Cortex of kidney (tissue), 1 donor: ENCODE measurements at places on chromosomes 2 and 18.

DNA sequence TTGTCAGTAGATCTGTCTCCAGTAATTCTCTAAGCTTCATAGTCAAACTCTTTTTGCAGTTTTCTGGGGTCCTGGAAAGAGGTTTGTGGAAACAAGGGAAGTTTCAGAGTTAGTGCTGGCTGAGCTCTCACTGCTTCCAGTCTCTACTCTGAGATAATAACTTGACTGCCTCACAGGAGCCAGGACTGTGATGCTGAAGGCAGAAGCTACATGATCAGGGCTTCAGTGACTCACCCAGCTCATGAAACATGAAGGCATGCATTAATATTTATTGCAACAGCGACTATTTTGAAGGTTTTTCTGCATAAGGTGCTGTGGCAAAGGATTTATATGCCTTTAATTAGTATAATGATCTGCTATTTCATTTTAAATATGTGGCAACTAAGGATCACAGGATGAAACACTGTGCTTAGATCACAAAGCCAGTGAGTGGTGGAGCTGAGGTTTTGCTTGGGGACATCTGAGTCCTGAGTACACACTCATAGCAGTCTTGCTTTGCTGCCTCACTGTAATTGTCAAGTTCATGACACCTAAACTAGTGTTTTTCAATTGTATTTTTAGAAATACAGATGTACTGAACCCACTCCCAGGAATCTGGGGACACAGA, 448.4 kb upstream of the GCFC2 start:
- DNase-seq: no peak

DNA sequence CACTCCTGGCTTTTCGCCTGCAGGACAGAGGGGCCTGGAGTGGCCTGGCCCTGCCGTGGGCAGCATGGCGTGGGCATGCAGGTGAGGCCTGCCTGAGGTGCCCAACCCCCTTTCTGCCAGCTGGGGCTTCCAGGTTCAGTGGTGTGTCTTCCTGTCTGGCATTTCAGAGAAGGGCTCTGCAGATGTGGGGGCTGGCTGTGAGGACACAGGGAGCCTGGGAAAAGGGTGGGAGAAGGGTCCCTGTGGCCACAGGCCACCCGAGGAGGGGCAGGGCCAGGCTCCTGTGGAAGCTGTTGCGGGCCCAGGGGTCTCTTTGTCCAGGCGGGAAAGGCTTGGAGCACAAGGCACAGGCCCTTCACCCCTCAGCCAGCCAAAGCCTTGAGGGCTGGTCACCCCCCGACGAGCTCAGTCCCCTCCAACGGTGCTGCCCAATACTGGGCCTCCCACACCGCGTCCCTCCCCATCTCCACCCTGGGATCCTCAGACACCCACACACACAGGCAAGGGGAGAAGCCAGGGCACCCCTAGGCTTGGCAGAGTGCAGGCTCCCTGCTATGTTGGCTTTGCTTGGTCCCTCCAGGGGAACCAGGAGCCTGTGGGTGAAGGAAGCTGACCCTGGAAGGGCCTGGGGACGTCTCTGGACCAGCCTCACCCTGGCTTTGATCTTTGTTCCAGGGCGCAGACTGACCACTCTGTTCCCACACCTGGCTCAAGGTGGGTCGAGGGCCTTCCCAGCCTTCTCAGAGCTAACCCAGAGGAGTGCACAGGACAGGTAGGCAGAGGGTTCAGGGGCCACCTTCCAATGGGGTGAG, 3.7 kb upstream of the AQP12A start:
- DNase-seq: no peak

DNA sequence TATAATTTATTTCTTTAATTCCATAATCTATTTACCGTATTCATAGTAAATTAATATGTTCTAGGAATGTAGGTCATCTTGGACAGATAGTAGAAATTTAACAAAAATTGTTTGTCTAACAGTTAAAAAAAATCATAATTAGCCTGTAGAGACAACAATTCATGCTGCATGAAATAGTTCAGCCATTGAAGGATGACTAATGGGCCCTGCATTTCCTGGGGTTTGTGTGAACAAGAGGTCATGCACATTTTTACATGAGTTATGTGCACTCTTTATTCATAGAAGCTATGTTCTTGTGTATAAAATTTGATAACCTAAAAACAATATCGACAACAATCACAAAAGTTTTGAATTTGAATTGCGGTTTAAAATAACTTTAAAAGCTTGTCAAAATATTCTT, 1663.6 kb downstream of the SUCLG1 start:
- no peak for DNase-seq

DNA sequence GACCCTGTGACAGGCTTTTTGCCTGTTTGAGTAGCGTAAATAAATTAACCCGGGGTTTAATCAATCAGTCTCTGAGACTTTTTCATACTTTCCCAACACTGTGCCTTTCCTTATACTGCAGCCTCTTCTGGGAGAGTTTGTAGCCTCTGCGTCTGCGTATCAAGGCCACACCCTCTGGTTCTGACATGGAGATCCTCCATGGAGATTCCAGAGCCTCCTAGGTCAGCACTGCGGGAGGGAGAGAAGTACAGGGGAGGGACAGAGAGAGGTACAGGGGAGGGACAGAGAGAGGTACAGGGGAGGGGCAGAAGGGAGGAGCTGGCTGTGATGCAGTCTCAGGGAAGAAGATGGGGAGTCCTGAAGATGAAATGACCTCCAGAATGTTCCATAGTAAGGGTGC, 166.0 kb downstream of the ARL4C start:
- no peak for DNase-seq

DNA sequence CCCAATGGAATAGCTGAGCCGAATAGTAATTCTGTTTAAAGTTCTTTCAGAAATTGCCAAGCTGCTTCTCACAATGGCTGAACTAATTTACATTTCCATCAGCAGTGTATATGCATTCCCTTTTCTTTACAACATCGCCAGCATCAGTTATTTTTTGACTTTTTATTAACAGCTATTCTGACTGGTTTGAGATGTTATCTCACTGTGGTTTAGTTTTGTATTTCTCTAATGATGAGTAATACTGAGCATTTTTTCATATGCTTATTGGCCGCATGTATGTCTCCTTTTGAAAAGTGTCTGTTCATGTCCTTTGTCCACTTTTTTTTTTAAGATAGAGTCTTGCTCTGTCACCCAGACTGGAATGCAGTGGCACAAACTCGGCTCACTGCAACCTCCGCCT, 100.7 kb downstream of the C2orf74 start:
- DNase-seq: no peak

- DNase-seq: no peak
Measured at GRCh38 chr2:43412114-43412753, 183.6 kb downstream of the THADA start.

DNA sequence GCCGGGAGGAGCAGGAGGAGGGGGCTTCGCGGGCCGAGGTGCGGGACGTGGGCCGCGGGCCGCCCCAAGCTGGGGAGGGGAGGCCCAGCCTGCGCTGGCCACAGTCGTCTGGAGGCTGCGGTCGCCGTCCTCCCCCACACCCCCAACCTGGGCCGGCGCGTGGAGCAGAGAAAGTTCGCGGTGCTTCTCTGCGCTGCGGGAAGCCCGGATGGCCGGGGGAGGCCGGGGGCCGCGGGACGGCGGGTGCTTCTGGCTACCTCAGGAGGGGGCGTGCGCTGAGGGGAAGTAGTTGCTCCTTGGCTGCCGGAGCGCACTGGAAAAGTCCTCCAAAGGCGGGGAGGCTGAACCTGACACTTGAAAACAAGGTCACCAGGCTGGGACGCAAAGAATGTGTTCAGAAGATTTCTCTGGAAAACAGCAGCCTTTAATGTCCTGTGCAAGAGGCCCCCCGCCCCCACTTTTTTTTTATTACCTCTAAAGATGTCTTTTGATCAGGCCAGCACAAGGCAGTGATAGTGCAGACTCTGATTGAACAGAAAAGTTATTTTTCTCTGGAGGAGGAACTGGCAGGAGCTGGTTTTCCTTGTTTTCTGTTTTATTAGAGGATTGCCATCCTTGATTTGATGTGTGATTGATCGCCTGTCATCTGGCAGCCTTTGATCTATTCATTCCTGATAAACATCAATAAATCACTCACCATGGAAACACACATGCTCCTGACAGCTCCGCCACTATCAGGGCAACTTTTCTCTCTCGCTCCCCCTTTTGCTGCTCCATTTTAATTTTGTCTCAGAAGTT, 1.6 kb downstream of the TSHZ1 start:
- no peak for DNase-seq

DNA sequence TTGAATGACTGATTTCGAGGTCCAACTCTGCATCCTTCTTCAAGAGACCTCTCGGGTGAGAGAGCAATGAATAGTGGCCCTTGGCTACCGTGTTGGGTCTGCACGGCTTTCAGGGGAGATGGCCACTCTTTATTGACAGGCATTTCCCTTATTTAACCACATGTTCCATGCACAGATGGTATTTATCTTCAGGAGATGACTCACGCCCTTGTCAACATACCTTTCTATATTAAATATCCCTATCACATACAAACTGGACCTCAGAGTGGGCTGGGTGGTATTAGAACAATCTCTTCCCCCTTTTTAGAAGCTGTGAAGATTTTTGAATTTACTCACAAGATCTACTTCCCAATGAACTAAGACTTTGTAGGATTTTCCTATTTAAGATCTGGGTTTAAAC, 109.6 kb upstream of the CDC42EP3 start:
- DNase-seq: no peak

DNA sequence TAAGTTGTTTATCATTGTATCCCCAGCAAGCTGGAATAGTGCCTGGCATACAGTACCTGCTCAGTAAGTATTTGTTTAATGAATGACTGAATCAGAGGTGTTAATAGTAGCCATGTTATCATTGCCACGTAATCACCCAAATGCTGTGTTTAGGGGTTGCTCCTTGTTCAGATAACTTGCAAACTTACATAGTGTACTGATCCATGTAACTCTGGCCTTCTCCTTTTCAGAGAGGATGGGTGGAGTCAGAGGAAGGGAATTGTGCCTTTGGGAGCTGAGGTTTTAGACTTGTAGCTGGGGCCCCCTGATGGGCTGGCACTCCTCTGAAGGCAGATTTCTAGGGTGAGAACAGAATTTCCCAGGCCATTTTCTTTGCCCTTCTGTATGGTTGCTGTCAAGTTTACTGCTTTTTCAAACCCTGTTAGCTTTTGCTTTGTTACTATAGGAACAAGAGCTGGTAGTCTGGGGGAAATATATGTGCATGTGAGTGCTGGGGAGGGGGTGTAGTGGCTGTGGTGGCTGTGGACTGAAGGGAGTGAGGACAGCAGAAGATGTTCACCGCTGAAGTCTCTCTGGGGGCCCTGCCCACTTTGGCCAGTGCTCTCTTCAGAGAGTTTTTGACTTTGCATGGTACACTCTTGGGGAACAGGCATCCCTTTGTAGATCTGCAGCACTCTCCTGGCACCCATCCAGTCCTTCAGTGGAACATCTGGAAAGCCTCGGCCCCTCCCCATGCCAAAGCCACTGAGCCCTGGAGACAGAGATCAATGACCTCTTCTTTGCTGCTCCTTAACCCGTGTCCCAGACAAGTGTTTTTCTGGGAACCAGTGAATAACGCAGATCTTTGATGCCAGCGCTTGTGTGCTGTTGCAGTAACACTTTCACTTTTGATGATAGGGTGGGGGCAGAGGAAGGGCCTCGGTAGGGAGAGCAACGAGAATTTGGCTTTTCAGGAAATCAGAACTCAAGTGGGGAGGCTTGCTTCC, 209.0 kb downstream of the PRKCE start:
- DNase-seq: no peak

DNA sequence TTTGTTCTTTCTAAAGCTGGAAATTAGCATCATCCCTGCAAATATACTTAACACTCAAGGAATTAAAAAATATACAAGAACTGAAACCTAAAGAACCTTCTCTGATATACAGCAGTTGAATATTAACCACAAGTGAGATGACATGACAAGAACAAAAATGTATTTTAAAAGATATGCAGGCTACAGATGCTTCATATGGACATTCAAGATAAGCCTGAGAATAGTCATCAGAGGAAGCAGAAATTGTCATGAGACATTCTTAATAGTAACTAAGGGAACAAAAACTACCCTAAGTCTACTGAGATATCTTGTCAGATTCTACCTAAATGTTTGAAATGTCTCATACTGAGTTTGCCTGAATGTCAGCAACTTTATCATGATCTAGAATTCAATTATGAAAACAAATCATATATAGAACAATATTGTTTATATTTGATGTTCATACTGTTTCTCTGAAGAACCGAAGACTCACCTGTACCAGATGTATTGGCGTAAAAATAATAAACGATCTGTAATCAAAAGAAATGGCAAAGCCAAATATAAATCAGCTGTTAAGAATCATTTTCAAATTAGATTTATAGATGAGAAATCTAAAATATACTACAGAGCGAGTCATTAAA, 4.7 kb downstream of the NBAS start:
- DNase-seq: no peak

- DNase-seq: no peak
Measured at GRCh38 chr18:61198486-61198885, 134.7 kb upstream of the CDH20 start.

DNA sequence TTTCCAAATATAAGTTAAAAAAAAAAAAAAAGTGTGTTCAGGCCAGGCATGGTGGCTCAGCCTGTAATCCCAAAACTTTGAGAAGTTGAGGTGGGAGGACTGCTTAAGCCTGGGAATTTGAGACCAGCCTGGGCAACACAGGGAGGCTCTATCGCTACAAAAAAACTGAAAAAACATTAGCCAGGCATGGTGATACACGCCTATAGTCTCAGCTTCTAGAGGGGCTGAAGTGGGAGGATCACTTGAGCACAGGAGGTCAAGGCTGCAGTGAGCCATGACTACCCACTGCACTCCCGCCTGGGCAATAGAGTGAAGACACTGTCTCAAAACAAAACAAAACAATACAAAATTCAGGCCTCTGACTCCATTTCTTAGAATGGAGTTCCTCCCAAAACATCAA, 9.2 kb downstream of the USP37 start:
- DNase-seq: no peak

DNA sequence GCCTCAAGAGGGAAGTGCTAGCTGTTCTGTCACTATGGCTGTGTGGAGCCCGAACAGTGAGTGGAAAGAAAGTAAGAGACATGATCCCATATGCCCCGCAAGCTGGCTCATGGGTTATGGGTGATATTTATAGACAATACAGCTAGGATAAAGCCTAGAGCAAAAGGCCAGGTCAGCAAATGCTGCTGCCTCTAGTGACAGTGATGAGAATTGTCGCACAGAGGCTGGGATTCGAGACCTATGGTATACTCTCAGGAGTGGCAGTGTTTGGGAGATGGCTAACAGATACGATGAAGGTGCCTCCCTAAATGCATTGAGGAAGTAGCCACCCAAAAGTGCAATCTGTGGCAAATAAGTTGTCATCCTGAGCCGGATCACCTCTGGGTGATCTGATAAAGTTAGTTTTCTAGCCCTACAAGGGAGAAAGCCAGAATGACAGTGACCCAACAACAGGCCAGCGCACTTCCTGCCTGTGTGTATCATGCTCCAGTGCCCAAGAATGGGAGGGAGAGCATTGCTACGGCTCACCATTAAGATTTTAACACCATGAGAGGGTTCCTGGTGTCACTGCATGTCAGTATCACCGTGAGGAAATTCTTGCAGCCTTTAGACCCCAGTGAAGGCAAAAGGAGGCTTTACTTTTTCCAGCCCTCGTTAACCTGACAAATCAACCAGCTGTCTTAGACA, 92.2 kb upstream of the TGFA start:
- no peak for DNase-seq

- DNase-seq: no peak
Measured at GRCh38 chr2:88066543-88066942, 1.1 kb upstream of the SMYD1 start.
